GM03348 (cell line): ENCODE measurements at places on chromosomes 11 and 22.

DNA sequence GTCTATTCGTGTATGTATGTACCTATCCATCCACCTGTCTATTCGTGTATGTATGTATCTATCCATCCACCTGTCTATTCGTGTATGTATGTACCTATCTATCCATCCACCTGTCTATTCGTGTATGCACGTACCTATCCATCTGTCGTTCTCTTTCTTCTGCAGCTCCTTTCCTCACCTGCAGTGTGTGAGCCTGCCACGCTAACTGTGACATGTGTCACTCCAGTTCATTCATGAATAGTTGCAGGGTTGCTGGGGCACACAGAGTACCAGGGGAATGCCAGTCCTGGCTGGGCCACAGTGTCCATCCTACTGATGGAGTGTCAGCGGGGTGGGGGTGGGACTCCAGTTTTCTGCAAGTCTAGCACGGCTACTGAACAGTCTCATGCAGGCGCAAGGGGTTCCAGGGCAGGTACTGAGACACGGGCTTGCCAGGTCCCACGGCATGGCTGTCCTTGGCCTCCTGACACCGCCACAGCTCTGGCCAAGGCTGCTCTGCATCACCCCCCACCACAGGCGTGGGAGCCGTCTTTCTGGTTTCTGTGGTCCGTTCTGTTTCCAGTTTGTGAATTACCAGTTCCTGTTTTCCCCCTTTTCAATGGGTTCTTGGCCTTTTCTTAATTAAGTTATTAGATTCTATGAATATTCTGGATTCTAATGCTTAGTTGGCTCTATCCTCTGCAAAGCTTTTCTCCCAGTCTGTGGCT, 88.8 kb upstream of the CLDN5 start:
- DNase-seq, result no peak

GRCh38 chr11:9351321-9351881, 33.1 kb upstream of the IPO7 start:
- DNase-seq, result no peak

GRCh38 chr11:67270256-67271204, 4.3 kb downstream of the GRK2 start:
- no peak for DNase-seq

- no peak for DNase-seq
These were observed 246.6 kb upstream of the PLET1 start for GRCh38 chr11:112507281-112507680.

DNA sequence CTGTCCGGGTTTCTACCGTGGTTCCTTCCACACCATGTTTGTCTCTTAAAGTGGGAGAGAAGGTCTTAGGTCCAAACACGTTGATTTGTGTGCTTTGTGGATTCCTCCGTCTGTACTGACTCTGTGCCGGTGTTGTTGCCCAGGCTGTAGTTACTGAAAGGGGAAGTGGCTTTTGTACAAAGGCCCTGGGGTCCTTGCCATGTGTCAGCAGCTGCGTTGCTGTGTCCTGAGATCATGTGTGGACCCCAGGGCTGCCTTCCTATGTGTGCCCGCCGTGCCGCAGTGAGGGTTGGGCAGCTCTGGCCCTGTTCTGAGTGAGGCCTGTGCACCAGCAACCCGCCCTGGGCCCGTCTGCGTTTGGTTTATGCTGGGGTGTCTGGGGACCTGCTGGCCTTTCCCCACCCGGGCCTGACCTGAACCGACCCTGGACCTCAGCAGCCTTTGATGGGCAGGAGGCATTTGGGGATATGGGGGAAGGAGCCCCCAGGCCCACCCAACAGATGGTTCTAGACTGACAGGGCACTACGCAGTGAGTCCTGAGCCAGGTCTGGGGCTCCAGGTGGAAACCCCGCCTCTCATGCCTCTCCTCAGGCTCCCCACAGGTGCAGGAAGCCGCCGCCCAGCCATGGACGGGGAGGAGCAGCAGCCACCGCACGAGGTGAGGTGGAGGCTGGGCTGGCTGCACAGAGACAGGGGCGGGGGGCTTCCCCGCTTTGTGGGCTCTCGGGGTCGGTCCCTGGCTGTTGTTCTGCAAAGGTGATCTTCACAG, 6.9 kb downstream of the TRABD start:
- no peak for DNase-seq

DNA sequence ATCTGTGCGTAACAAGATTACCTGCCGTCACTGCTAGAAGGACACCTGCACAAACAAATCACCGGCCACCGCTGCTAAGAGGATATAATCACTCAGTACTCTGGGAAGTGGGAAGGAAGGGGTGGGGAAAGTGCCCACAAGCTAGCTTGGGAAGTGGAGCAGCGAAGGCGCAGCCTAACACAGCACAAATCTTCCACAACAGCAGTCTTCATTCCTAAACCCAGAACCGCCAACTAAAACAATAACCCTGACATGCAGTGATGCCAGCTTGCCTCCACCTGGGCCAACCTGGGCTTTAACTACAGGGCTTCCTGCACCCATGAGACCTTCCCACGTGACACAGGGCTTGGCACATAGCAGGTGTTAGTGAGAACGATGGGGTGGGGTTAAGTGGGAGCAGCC, 5.1 kb downstream of the DGCR2 start:
- DNase-seq, result no peak

GRCh38 chr11:82527081-82527584, 206.5 kb downstream of the FAM181B start:
- no peak for DNase-seq

DNA sequence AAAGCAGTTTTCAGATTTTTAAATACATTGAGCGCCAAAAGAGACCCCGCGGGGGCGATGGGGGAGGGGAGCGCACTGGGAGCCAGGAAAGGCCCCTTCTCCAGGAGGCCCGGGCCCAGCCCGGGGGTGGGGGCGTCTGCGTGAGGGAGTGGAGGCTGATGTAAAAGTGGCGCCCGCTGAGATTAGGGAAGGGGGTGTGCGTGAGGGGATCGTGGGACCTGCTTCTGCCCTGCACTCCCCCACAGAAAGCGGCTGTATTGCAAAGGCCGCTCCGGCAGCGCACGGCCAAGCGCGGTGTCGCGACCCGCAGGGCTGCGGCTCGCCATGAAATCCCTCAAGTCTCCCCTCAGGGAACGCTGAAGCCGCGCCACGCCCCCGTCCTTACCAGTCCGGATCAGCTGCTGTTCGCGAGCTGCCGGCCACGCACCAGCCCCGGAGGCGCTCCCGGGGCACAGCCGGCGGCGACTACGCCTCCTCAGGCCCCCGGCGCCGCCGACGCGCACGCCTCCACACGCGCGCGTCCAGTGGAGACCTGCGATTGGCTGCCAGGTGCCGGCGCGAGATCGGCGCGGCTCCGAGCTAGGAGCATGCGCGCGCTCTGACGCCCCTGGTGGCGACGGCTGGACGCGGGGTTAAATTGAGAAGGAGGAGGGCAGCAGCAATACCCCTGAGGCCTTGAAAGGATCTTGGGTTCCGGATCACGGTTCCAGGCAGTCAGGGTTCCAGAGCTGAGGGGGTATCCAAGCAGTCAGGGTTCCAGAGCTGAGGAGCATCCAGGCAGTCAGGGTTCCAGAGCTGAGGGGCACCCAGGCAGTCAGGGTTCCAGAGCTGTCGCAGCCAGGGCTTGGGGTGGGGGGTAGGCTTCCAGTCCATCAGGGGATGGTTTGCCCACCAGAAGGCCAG, at the start of gene ZNF280B:
ZNF280B (minus strand) TSS at position 469 of the 903 bp plus-strand sequence. CDS start 19,344 bp downstream, outside the sequence.
- peak; percentile 92 for DNase-seq

- DNase-seq, result no peak
These were observed 504.0 kb upstream of the LRRC4C start for GRCh38 chr11:41963406-41963805.

DNA sequence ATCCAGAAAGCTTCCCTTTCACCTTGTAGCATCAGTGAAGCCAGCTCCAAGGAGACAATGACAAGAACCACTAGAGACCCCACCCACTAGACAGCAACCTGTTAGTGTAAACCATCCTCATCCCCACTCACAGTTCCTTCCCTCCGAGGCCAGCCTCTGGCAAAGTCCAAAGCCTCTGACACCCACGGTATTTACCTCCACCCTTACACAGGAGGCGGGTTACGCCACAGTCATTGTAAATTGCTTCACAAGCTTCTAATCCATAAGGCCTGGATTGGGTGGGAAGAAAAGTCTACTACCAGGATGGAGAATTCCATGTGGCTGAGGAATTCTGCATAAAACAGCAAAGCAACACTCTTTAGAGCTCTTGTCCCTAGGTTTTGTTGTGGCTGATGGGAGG, 287.4 kb downstream of the BUD13 start:
- DNase-seq, result no peak

- DNase-seq, result peak; percentile 76
These were observed 8.6 kb upstream of the UPB1 start for GRCh38 chr22:24486501-24486921.

DNA sequence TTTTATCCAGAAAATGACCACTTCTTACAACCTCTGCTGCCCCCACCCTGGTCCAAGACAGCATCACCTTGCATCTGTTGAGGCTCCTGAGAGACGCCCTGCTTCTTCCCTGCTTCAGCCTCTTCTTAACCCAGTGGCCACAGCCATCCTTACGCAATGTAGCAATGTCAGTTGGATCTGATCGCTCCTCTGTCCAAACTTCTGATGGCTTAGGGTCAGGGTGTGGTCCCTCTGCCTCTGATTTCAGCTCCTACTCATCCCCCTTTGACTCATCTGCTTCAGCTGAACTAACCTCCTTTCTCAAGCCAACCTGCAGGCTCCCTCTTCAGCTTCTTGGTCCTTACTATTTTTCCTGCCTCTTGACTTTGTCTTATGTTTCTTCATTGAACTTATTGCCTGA, 280.8 kb downstream of the KIRREL3 start:
- DNase-seq, result no peak

- DNase-seq, result no peak
These were observed 26.2 kb downstream of the DNHD1 start for GRCh38 chr11:6523253-6523652.

GRCh38 chr11:11808992-11809615, 32.7 kb upstream of the USP47 start:
- no peak for DNase-seq

- DNase-seq, result no peak
These were observed 96.9 kb downstream of the CSTPP1 start for GRCh38 chr11:47033439-47033838.

- peak; percentile 92 for DNase-seq
These were observed 64.3 kb upstream of the PPARA start for GRCh38 chr22:46085828-46086576.

GRCh38 chr22:42642806-42643633, 2.6 kb upstream of the ATP5MGL start:
- DNase-seq, result no peak

DNA sequence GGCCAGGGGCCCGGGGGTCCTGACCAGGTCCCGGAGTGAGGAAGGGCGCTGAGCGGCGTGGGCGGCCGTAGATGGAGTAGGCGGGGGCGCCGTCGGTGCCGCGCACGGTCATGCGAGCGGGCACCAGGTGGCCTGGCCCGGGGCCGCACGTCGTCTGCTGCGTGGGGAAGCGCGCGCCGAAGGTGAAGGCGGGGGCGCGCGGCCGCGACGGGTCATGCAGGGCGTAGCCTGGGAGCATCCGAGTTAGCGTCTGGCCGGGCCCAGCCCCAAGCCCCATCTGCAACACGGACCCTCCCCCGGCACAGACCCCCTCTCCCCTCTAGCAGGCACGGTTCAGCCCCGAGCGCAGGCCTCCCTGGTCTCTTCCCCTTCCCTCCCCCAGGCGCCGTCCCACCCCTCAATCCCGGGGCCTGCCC, 1.7 kb upstream of the TYMP start:
- peak; percentile 29 for DNase-seq

GRCh38 chr22:19495562-19496323, 16.0 kb downstream of the CDC45 start:
- DNase-seq, result no peak

- peak; percentile 44 for DNase-seq
These were observed 35.4 kb downstream of the PISD start for GRCh38 chr22:31626427-31627150.

GRCh38 chr11:123457187-123457770, 27.2 kb downstream of the GRAMD1B start:
- DNase-seq, result no peak

GRCh38 chr11:60241786-60242185, 1.2 kb downstream of the MS4A4E start:
- DNase-seq, result no peak

GRCh38 chr22:46006379-46007002, 29.5 kb upstream of the WNT7B start:
- peak; percentile 94 for DNase-seq
